ENCODE measurements at places on chromosomes 5 and 9.

DNA sequence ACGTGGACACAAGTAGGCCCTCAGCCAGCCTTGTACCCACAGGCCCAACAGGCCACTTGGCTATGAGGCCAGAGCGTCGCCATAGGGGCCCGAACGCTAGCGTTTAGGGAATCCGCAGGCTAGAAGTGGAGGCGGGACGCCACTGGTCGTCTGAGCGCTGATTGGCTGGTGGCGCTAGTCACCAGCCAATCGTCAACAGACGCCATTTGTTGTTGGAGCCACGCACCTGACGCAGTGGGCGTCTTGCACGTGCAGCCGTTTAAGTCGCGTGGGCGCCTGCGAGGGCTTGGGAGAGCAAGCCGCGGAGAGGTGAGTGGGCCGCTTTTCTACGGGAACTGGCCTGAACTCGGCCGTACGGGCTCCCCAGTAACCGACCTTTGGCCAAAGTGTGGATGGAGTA lies at the start of gene DDX4:
TSS of gene DDX4 (plus strand) at position 269 of the 400 bp plus-strand sequence. CDS start 903 bp downstream, outside the sequence.
- no peak for DNase-seq

DNA sequence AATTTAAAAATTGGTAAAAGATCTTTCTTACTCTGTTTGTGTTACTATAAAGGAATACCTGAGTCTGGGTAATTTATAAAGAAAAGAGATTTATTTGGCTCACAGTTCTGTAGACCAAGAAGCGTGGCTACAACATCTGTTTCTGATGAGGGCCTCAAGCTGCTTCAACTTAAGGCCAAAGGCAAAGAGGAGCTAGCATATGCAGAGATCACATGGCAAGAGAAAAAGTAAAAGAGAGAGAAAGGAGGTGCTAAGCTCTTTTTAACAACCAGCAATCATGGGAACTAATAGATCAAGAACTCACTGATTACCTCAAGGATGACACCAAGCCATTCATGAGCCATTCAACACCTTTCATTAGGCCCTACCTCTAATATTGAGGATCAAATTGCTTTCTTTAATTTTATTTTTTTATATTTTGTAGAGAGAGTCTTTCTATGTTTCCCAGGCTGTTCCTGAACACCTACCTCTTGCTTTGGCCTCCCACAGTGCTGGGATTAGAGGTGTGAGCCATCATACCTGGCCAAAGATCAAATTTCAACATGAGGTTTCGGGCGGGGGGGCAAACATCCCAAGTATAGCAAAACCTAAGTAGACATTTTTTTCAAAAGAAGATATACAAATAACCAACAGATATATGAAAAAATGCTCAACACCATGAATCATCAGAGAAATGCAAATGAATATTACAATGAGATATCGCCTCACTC lies 16.0 kb upstream of the SHC3 start:
- no peak for DNase-seq

DNA sequence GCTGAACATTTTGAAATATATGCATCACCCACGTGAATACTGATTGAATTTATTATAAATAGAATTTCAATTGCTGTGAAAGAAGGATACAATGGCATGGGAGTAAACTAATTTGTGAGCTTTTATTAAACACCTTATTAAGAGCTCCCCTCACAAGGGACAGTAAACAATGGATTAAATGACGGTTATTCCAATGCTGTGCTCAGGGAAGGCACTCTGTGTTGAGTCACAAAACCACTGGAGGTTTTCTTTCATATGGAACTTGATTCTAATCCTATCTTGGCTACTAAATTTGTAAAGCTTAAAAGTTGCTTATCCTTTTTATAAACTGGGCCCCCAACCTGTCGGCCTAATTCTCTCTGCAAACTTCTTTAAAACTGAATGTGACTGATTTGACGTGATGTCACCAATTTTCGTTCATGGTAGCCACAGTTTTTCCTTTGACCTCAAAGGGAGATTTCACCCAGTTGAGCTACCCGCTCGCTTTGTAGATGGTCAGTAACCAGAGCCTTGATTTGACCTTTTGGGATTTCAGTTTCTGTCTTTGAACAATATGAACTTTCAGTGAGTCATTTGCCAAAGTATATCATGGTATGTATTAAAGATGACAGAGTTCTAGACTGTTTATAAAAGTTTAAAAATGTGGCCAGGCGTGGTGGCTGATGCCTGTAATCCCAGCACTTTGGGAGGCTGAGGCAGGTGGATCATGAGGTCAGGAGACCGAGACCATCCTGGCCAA lies 61.3 kb upstream of the PIK3R1 start:
- no peak for DNase-seq

GRCh38 chr5:133527311-133527710 lies 85.0 kb downstream of the FSTL4 start:
- DNase-seq: no peak

GRCh38 chr9:105445203-105445881 lies 2.5 kb upstream of the FSD1L start:
- no peak for DNase-seq

Measured in left renal cortex interstitium (tissue), 4 donors.